ENCODE measurements at places on chromosomes 7 and 10. TPM values are rescaled to one million over a fixed set of nuclear protein-coding genes. Genes with fewer than 3 reads are reported as not detected.

The CYP2C19 gene
- not detected for total RNA-seq

- H3K4me3 ChIP-seq = no peak overlapping the region
- no peak for DNase-seq
- H3K27me3 ChIP-seq = no peaks in the 10 kb centered on the region
- no peaks in the 10 kb centered on the region for H3K36me3 ChIP-seq
Observed at GRCh38 chr7:20227291-20227795, 10.2 kb upstream of the MACC1 start.

GRCh38 chr10:621981-622740 lies 67.3 kb downstream of the DIP2C start:
- peaks cover 2% of the 10 kb centered on the region for H3K27me3 ChIP-seq
- DNase-seq = no peak
- no peak overlapping the region for H3K27ac ChIP-seq
- H3K4me3 ChIP-seq = no peak overlapping the region
- no peaks in the 10 kb centered on the region for H3K4me1 ChIP-seq

DNA sequence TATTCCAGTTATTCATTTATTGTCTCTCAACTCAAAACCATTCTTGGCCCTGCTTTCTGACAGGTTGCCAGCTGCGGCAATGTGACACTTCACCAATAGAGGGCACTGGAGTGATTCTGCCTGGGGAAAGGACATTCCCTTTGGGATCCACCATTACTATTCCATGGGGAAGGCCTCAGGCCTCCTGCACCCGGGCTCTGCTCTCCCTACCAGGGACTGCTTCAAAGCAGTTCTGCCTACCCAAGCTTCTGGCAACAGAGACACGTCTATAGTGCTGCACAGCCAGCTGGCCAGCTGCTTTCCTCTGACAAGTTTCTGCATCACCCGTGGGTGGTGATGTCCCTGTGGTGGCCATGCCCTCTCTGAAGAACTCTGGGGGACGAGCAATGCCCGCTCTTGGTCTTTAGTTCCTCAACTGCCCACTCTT lies 163.8 kb downstream of the ELMO1 start:
- no peak overlapping the region for H3K4me3 ChIP-seq
- DNase-seq = peak; percentile 37
- peaks cover 8% of the 10 kb centered on the region for H3K36me3 ChIP-seq
- H3K27ac ChIP-seq = no peak overlapping the region

- no peak overlapping the region for H3K4me3 ChIP-seq
- H3K36me3 ChIP-seq = no peaks in the 10 kb centered on the region
- DNase-seq = no peak
- H3K27ac ChIP-seq = no peak overlapping the region
- H3K4me1 ChIP-seq = no peaks in the 10 kb centered on the region
- no peaks in the 10 kb centered on the region for H3K27me3 ChIP-seq
Observed at GRCh38 chr7:118664498-118664897, 440.0 kb downstream of the ANKRD7 start.

The NUPR2 gene
- total RNA-seq = not detected

The AKR1C4 gene
- total RNA-seq = not detected

The LRRN3 gene
- total RNA-seq = 3.8 TPM

- H3K27me3 ChIP-seq = no peaks in the 10 kb centered on the region
- peaks cover 15% of the 10 kb centered on the region for H3K4me1 ChIP-seq
- no peak overlapping the region for H3K4me3 ChIP-seq
Observed at GRCh38 chr10:110051487-110051886, 43.7 kb downstream of the ADD3 start.

The SLC18A2 gene
- total RNA-seq = 1.2 TPM

DNA sequence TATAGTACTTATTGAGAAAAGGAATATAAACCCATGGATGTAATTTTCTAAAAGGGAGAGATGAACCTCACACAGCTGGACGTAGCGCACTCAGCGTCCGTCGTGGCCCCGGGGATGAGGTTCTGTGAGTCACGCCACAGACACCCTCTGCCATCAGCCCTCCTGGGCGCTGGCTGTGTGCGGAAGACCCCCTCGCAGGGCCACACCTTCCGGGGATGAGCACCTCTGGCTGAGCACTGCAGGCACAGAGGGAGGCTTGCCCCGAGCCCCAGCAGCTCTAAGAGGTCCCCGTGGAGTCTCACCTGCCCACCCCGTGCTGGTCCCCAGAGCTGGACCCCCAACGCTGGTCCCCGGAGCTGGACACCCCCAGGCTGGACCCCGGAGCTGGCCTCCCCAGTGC lies 215.8 kb downstream of the PTPRN2 start:
- H3K4me3 ChIP-seq = no peak overlapping the region
- DNase-seq = no peak
- no peaks in the 10 kb centered on the region for H3K36me3 ChIP-seq
- peaks cover 11% of the 10 kb centered on the region for H3K4me1 ChIP-seq
- H3K27ac ChIP-seq = no peak overlapping the region
- H3K27me3 ChIP-seq = peaks cover 4% of the 10 kb centered on the region

- no peak overlapping the region for H3K4me3 ChIP-seq
- no peaks in the 10 kb centered on the region for H3K27me3 ChIP-seq
- no peak for DNase-seq
- H3K27ac ChIP-seq = no peak overlapping the region
Observed at GRCh38 chr7:1971946-1972654, 260.6 kb downstream of the MAD1L1 start.

The FGFBP3 gene
- 1.5 TPM for total RNA-seq

The CRHR2 gene
- total RNA-seq = not detected

GRCh38 chr10:43685744-43686143 lies 37.1 kb upstream of the ZNF32 start:
- no peaks in the 10 kb centered on the region for H3K36me3 ChIP-seq
- no peak overlapping the region for H3K27ac ChIP-seq
- peaks cover 14% of the 10 kb centered on the region for H3K4me1 ChIP-seq
- H3K27me3 ChIP-seq = peaks cover 3% of the 10 kb centered on the region
- H3K4me3 ChIP-seq = no peak overlapping the region

The GJD4 gene
- total RNA-seq = not detected

The UBE2H gene
- total RNA-seq = 52.5 TPM

The AKR1C1 gene
- 1.6 TPM for total RNA-seq

The EPHA1 gene
- total RNA-seq = 16.0 TPM

The CASTOR2 gene
- total RNA-seq = 3.6 TPM

DNA sequence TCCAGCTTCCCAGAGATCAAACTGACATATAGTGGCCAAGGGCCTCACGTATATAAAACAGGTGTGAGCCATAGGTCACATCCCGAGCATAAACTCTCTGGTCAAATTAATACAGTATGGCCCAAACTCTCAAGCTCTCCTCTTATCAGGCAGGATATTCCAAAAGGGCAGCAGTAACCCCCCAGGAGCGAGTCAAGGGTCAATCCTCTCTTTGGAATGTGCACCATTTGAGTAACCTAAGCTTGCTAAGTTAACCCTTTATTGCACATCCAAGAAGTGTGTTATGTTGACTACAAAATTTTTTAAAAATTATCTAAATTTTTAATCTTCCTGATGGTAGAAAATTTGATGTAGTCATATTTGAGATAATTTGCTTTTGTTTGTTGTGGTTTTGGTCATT lies 4.5 kb upstream of the TRIM24 start:
- H3K4me1 ChIP-seq = no peaks in the 10 kb centered on the region
- no peak for DNase-seq
- no peaks in the 10 kb centered on the region for H3K27me3 ChIP-seq
- no peaks in the 10 kb centered on the region for H3K36me3 ChIP-seq
- no peak overlapping the region for H3K27ac ChIP-seq
- H3K4me3 ChIP-seq = no peak overlapping the region

- peak; percentile 93 for DNase-seq
- peaks cover 62% of the 10 kb centered on the region for H3K4me1 ChIP-seq
- peaks cover 32% of the 10 kb centered on the region for H3K36me3 ChIP-seq
- peak within 1 kb of the TSS; percentile 83 for H3K4me3 ChIP-seq
- no peaks in the 10 kb centered on the region for H3K27me3 ChIP-seq
- peak within 1 kb of the TSS; percentile 89 for H3K27ac ChIP-seq
Observed at GRCh38 chr10:72215611-72216549, at the start of the genes ANAPC16 and ASCC1. Gene ANAPC16 (plus strand): TSS chr10:72216012. CDS start chr10:72223915, 7,903 bp downstream. Gene ASCC1 (minus strand): TSS chr10:72216276. CDS start chr10:72213298, 2,978 bp downstream.

The CCAR1 gene
- total RNA-seq = 82.2 TPM

The BBS9 gene
- total RNA-seq = 16.0 TPM

DNA sequence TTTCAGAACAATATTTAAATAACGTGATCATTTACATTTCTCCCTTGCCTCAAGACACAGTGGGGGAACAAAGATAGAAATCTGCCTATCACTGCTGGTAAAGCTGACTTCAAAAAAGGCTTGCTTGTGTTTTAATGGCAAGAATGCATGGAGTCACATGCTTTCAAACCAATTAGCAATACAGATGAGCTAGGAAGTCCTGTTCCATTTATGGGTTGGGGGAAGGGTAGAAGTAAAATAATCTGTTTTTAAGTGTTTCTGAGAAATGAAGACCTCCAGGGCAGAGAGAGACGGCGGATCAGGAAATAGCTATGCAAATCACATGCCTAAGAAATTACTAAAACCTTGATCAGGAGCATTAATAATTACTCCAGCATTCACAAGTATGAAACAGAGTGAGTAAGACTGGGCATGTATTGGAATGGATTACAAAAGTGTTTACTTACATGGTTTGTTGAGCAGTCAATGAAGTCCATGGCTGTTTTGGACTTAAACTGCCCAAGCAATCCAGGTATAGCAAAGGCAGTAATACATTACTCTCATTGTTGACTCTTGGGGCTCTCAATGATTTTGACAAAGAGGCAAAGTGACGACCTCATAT lies 142.0 kb downstream of the ARID5B start:
- H3K4me3 ChIP-seq = no peak overlapping the region
- H3K36me3 ChIP-seq = no peaks in the 10 kb centered on the region
- no peaks in the 10 kb centered on the region for H3K27me3 ChIP-seq
- peaks cover 75% of the 10 kb centered on the region for H3K4me1 ChIP-seq
- no peak overlapping the region for H3K27ac ChIP-seq

The CCL24 gene
- not detected for total RNA-seq

The STAMBPL1 gene
- total RNA-seq = 23.7 TPM

- no peak overlapping the region for H3K4me3 ChIP-seq
- no peaks in the 10 kb centered on the region for H3K36me3 ChIP-seq
- H3K27ac ChIP-seq = no peak overlapping the region
- H3K27me3 ChIP-seq = no peaks in the 10 kb centered on the region
- DNase-seq = no peak
- no peaks in the 10 kb centered on the region for H3K4me1 ChIP-seq
Observed at GRCh38 chr10:64867501-64867962, 1346.3 kb downstream of the REEP3 start.

GRCh38 chr7:106562711-106563366 lies 98.1 kb downstream of the CCDC71L start:
- no peak for DNase-seq
- no peak overlapping the region for H3K27ac ChIP-seq
- no peaks in the 10 kb centered on the region for H3K36me3 ChIP-seq
- H3K4me3 ChIP-seq = no peak overlapping the region
- no peaks in the 10 kb centered on the region for H3K4me1 ChIP-seq

- no peak overlapping the region for H3K27ac ChIP-seq
- no peaks in the 10 kb centered on the region for H3K36me3 ChIP-seq
- H3K4me1 ChIP-seq = no peaks in the 10 kb centered on the region
- no peaks in the 10 kb centered on the region for H3K27me3 ChIP-seq
Observed at GRCh38 chr10:98957801-98958200, 277.9 kb downstream of the HPSE2 start.

GRCh38 chr7:1977059-1977875 lies 255.5 kb downstream of the MAD1L1 start:
- peaks cover 13% of the 10 kb centered on the region for H3K36me3 ChIP-seq
- H3K4me1 ChIP-seq = peaks cover 8% of the 10 kb centered on the region
- no peak overlapping the region for H3K4me3 ChIP-seq
- no peak overlapping the region for H3K27ac ChIP-seq

The TMEM184A gene
- total RNA-seq = not detected

DNA sequence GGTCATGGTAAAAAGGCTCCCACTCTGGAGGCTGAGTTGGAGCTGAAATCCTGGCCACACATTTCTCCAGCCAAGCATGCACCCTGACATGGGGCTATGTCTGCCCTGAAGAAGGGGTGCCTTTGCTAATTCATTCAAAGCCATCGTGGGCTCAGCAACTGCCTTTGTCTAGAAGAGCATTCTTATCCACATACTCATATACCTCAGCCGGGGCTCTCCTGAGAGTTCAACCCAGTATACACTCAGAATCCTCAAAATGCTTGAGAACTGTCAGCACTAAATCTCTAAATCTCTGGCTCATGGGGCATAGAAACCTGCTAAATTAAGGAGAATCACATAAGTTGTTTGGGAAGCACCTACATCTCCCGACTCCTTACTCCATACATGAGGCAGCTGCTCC lies 89.3 kb downstream of the MRPL32 start:
- H3K4me1 ChIP-seq = no peaks in the 10 kb centered on the region
- no peak overlapping the region for H3K4me3 ChIP-seq
- H3K36me3 ChIP-seq = no peaks in the 10 kb centered on the region

Measured in CD4-positive, alpha-beta T cell (primary cell).